Retina (tissue), 1 donor: ENCODE measurements at places on chromosomes 2 and 18.

DNA sequence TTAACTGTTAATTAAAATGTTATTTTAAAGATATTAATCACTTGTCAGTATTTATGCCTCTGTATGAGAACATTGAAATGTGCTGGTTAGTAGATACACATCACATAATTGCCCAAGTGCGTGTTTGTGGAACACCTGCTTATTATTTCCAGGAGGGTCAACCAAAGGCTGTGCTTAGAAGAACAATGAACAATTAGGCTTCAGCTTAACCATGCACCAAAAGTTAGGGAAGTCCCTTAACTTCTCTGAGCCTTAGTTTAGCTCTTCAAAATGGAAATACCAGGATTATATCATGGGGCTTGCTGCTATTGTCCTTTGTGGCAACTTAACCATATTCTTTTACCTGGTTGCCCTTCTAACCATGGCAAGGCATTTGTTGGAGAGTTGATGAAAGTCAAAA, 43.0 kb upstream of the PLA2R1 start:
- DNase-seq = no peak

- no peak for DNase-seq
Measured at GRCh38 chr2:23478933-23479683, 94.1 kb downstream of the KLHL29 start.

DNA sequence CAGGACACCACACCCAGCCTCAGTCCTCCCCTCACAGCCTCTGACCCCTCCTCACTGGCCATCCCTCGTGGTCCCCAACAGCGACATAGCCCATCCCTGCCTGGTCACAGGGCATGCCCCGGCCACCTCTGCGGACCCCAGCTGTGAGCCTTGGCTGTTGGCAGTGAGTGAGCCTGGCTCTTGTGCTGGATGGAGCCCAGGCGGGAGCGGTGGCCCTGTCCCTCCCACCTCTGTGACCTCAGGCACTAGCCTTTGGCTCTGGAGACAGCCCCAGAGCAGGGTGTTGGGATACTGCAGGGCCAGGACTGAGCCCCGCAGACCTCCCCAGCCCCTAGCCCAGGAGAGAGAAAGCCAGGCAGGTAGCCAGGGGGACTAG, 7.9 kb downstream of the DES start:
- no peak for DNase-seq

GRCh38 chr2:132581991-132582738, 87.8 kb downstream of the LYPD1 start:
- no peak for DNase-seq

DNA sequence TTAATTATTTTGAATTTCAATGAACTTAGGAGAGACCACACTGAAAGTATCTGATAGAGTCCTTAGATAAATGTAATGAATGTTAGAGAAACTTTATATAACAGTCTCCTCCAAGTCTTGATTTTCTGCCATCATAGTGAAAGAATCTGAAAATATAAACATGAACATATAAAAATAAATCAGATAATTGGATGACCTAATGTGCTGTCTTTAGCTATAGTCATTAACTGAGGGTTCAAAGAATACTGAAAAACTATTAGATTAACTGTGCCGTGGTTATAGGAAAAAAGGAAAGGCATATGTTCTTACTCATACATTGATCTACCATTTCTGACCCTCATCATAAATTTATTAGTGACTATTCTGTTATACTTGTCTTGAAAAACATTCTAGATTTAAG, 47.0 kb upstream of the SPAG16 start:
- no peak for DNase-seq
